IMR-90 (cell line): ENCODE measurements at places on chromosomes 3 and 15.

DNA sequence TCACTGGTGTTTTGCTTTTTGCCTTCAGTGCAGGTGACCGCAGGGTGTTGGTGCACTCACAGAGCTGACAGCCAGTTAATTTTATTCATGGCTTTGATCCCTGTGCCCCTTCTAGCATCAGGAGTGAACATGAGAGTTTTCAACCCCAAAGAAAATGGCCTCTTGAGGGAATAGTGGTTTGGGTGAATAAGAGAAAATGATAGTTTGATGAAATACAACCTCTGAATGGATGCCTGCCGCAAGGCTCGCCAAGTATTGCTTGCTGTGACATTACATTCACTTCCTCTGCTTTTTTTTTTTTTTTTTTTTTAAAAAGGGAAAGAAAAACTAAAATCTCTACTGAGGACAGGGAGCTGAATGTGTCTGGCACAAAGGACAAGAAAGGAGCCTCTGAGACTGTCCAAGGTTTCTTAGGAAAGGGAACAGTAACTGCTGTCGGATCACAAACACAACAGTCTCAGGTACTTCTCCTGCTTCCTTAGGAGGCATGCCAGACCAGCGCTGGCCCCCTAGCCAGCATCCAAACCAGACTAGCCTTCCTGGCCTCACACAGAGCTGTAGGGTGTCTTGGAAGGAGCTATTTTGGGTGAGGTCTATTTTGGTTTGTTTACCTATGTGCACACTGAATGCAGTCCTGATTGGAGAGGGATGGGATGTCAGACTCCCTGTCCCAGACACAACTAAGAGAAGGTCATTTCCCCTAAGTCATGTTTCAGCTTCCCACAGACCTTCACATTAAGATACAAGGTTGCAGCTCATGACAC lies 29.0 kb downstream of the CCDC80 start:
- no peak overlapping the region for H3K27ac ChIP-seq
- no peak overlapping the region for H3K4me3 ChIP-seq
- H3K4me1 ChIP-seq = no peaks in the 10 kb centered on the region
- H3K36me3 ChIP-seq = peaks cover 30% of the 10 kb centered on the region
- H3K27me3 ChIP-seq = no peaks in the 10 kb centered on the region

GRCh38 chr3:39453134-39453533 lies 14.3 kb upstream of the MOBP start:
- H3K4me3 ChIP-seq = no peak overlapping the region
- no peak overlapping the region for H3K27ac ChIP-seq
- no peaks in the 10 kb centered on the region for H3K36me3 ChIP-seq
- DNase-seq = no peak
- no peaks in the 10 kb centered on the region for H3K27me3 ChIP-seq

- H3K4me1 ChIP-seq = no peaks in the 10 kb centered on the region
- H3K27ac ChIP-seq = no peak overlapping the region
- DNase-seq = no peak
- H3K36me3 ChIP-seq = no peaks in the 10 kb centered on the region
- no peak overlapping the region for H3K4me3 ChIP-seq
Measured at GRCh38 chr3:158882445-158882844, 80.6 kb downstream of the MFSD1 start.

- no peaks in the 10 kb centered on the region for H3K27me3 ChIP-seq
- no peak overlapping the region for H3K4me3 ChIP-seq
- no peaks in the 10 kb centered on the region for H3K4me1 ChIP-seq
Measured at GRCh38 chr3:161305095-161305991, 66.0 kb downstream of the SPTSSB start.

DNA sequence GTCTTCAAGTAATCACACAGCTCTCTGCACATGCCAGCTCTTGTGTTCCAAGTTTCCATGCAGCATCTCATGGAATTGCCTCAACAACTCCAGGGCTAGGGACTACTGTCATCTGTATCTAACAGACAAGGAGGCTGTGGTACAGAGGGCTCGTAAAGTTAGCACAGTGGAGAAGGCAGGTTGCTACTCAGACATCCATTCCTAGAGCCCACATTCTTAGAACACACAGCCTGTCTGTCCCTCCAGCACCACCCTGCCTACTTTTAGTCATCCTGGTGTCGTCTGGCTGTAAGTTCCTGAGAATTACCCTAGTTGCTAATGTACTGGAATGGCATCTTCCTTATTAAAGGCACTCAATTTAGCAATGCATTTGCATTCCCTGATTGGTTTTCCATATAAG lies 862.5 kb downstream of the FHIT start:
- H3K27me3 ChIP-seq = peaks cover 1% of the 10 kb centered on the region; the same call in 1 of the 2 replicates
- no peak overlapping the region for H3K4me3 ChIP-seq
- no peaks in the 10 kb centered on the region for H3K36me3 ChIP-seq
- DNase-seq = no peak
- no peak overlapping the region for H3K27ac ChIP-seq
- H3K4me1 ChIP-seq = no peaks in the 10 kb centered on the region
